Astrocyte of the spinal cord (primary cell): ENCODE measurements at places on chromosomes 3 and 15.

DNA sequence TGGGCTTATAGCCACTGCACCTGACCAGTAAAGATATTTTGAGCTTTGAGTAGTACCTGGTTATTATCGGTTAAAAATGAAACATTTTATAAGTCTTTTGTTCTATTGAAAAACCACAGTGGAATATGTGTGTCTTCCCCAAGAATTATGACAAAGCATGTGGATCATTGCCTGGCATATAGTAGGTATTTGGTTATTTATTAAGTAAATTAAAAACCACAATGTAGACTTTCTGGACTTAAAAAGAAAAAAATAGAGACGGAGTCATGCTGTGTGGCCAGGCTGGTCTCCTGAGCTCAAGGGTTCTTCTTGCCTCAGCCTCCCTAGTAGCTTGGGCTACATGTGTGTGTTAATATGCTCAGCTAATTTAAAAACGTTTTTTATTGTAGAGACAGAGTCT, 43.5 kb downstream of the UBE2E2 start:
- no peak for DNase-seq

GRCh38 chr3:14791343-14791945, 27.3 kb upstream of the FGD5 start:
- DNase-seq, result peak; percentile 5

DNA sequence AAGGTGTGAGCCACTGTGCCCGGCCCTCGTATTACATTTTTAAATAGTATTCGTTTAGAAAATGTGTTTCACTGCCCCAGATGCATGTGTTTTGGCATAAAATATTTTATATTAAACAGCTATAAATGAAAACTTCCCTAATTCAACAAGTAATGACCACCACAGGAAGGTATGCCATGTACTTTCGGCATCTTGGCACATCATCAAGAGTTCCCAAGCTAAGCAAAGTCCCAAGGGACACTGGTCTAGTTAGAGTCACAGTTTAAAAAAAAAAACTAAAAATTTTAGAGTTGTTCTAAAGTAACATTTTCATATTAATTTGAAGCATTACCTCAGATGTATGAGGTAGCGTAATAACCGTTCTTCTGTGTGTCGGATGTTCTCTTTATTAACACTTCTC, 15.6 kb upstream of the ARPP19 start:
- no peak for DNase-seq

DNA sequence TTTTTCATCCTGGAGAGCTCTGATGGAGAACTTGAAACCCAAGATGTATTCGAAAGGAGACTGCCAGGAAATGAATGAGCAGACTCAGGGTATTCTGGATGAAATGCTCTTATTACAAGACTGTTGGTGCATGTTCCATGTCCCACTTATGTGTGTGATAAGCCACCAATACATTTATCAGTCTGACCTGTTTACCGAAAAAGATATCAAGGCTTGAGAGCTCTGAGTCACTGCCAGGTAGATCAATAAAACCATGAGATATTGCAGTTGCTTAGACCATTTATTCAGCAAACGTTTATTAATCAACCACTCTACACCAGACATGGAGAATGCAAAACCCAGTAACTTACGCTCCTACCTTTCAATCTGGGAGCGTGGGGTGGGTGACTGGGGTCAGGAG, 17.2 kb downstream of the CEMIP start:
- DNase-seq, result no peak

GRCh38 chr3:4993276-4994143, 14.3 kb downstream of the BHLHE40 start:
- no peak for DNase-seq
